ENCODE measurements at places on chromosomes 6 and 20.

DNA sequence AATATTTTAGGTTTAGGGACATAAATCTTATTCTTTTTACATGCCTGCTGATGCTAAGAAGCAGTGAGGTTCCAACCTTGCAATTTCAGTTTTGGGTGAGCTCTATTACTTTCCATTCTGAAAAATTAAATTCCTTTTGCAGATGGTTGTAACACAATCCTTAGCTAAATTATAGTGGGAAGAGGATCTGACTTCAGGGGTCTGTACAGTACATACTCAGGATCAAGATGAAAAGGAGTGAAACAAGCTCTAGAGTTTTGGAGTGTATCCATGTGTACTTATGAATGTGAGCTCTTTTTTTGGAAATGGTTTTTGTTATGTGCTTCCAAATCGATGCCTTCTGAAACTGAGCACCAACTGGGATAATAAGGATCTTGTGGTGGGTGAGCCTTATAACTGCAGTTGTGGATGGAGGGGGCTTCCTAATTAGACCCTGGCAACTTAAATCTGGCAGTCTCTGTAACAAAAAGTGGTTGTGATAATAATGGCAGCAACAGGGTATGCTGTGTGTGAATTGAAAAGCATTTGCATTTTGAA is 218.8 kb upstream of the MAP3K7 start:
- no peak for DNase-seq

DNA sequence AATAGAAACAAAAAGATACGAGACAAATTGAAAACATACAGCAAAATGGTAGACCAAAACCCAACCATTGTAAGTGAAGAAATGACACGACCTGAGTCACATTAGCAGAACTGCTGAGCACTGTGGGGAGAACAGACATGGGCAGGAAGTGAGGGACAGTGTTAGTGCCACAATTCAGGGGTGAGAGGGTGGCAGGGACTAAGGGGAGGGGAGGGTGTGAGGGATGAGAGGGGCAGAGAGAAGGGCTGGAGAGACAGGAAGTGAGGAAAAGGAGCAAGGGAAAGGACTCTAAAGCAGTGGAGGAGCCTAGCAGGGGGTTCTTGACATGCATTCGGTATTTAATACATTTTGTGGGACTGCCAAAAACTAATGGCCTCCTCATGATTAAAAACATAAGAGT is 45.0 kb upstream of the TRIM26 start:
- no peak for DNase-seq

DNA sequence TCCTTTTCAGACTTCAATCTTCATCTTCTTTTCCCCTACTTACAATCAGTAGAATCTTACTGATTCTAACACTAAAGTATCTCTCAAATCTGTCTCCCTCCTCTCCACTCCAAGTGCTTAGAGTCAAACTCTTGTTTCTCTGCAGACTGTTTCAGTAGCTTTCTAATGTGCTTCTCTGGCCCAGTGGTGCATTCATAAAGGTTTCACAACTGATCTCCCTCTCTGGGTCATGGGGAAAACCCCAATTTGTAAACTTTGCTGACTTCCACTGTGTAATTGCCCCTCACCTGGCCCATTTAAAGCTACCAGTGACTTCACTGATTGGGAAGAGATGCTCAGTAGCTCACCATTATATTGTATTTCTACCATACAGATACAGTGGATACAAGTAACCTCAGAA is 183.6 kb downstream of the FAXC start:
- no peak for DNase-seq

- no peak for DNase-seq
Observed at GRCh38 chr20:11766961-11767360, 150.7 kb upstream of the BTBD3 start.

- DNase-seq = no peak
Observed at GRCh38 chr20:57400821-57401564, 9.8 kb downstream of the RBM38 start.

DNA sequence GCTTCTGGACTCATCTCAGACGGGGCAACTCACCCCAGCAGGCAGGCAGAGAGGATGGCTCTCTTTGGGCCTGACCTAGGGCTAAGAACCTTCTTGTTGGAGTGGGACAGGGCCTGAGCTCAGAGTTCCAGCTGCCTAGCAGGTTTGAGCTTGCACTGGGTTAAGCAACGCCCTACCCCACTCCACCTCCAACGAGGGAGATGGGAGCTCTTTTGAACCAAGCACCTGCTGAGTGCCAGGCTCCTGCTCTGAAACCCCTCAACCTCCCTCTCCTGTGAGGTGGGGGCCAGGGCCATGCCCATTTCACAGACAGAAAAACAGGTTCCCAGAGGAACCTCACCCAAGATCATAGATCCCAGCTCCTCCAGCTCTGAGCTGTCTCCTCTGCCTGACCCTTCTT is 54.3 kb downstream of the SNAI1 start:
- DNase-seq = no peak

DNA sequence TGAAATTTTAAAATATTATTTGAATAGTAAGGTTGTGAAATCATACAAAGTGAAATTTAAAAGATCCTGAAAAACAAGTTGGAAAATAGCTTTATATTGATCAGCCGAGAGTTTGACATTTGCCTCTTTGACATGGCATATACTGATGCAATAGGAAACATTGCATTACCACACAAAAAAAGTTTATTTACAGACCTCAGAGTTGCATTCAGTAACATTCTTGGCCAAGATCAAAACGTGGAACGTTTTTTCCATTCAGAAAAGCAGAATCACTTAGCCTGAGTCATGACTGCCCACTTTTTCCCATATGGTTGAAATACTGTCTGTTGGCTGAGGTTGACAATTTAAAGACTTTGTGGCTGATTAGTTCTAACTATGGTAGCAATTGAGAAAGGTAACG is 55.1 kb upstream of the BACH2 start:
- DNase-seq = no peak

- DNase-seq = peak; percentile 58
Observed at GRCh38 chr20:45157962-45158361, 16.7 kb upstream of the PI3 start.

GRCh38 chr6:3323148-3323547 is 64.4 kb downstream of the PSMG4 start:
- DNase-seq = no peak

DNA sequence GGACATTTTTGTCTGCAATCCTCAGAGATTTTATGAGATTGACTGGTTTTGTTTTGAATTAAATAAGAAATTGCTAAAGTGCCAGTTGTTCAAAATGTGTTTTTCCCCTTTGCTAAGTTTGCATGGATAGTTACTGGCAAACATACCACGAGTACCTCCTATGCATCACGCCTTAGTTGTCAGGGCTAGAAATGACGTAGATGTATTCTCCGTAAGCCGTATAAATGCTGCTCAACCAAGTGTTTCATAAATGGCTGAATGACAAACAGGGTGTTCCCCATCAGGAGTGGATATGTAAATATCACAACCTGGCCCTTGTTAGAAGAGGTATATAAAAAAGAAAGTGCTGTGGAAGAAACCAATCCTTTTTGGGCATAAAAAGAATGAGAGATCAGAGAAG is 341.1 kb upstream of the ZFP64 start:
- DNase-seq = no peak

DNA sequence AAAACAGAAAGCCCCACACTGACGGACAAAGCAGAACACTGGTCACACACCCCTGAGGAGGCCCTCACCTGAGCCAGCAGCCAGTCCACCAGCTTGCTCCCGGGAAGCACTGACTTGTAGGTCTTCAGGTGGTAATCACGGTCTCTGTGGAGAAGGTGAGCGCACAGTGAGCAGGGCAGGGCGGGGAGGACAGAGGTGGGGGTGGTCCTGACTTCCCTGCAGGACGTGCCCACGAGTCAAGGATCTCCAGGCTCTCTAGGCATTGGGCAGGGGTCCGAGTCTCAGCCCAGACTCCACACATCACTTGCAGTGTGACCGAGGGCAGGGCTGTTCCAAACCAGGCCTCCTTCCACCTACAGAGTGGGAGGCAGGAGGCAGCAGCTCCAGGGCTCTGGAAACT is 151.7 kb downstream of the PREX1 start:
- no peak for DNase-seq

GRCh38 chr6:136950436-136951126 is 28.5 kb downstream of the SLC35D3 start:
- no peak for DNase-seq

GRCh38 chr6:170433163-170434116 is 119.7 kb downstream of the PSMB1 start:
- DNase-seq = no peak
